ENCODE measurements at places on chromosomes 6 and 20.

DNA sequence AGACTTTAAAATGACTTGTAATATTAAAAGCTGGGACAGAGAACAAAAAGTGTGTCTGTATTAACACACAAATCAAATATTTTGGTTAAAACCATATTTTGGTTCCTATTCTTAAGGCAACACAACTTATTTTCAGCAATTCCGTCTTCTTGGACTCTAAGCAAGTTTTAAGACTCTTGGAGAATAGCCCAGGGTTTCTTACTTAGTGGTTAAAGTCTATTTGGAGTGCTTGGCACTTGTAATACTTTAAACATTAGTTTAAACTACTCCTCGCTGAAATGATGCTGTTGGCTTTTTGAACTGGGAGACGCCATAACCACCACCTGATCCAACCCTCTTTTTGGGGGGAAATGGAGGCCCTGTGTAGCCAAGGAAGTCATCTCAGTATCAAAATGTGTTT is 109.7 kb upstream of the GMDS start:
- DNase-seq: no peak

- no peak for DNase-seq
Observed at GRCh38 chr6:109874086-109874485, 104.0 kb upstream of the GPR6 start.

- DNase-seq: no peak
Observed at GRCh38 chr6:92648364-92649086, 770.8 kb downstream of the EPHA7 start.

DNA sequence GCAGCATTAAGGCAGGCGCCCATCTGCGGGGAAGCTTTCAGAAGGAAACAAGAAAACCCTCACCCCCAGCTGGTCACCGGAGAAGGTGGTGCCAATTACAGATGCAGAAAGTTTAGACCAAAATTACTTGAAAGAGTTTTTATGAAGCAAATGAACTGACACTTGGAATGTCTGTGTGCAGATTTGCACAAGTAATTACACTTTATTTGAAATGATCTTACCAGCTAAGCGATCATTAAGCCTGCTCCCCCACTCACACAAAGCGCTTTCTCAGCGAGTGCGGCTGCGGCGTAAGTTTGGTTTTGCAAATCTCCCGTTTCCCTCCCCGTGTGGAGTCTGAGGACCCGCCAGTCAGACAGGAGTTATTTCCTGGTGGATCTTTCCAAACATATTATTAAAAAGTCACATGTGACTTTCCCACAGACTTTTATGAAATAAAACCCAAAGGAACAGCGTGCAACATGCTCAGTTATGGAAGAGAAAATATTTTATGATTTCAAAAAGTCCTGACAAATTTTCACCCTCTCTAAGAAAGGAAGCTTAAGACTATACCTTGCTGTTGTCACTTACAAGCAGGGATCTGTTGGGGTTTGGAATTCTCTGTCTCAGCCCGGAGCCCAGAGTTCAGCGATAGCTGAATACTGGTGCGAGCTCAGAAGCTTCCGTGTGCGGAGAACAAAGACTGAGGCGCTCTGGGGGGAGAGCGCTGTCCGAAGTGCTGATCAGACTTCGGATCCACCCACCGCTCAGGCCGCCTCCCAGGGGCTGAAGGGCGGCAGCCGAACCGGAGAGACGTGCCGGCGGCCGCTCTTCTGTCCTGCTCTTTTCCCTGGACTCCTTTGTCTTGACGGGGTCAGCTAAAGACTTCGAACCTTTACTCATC is 2.7 kb upstream of the MYT1 start:
- DNase-seq: peak; percentile 86

- DNase-seq: peak; percentile 59
Observed at GRCh38 chr6:136334853-136335252, 45.2 kb upstream of the BCLAF1 start.

- DNase-seq: no peak
Observed at GRCh38 chr6:27669624-27670301, 196.9 kb upstream of the ZNF184 start.

GRCh38 chr6:166598441-166599138 is 12.1 kb upstream of the RAMACL start:
- DNase-seq: no peak

DNA sequence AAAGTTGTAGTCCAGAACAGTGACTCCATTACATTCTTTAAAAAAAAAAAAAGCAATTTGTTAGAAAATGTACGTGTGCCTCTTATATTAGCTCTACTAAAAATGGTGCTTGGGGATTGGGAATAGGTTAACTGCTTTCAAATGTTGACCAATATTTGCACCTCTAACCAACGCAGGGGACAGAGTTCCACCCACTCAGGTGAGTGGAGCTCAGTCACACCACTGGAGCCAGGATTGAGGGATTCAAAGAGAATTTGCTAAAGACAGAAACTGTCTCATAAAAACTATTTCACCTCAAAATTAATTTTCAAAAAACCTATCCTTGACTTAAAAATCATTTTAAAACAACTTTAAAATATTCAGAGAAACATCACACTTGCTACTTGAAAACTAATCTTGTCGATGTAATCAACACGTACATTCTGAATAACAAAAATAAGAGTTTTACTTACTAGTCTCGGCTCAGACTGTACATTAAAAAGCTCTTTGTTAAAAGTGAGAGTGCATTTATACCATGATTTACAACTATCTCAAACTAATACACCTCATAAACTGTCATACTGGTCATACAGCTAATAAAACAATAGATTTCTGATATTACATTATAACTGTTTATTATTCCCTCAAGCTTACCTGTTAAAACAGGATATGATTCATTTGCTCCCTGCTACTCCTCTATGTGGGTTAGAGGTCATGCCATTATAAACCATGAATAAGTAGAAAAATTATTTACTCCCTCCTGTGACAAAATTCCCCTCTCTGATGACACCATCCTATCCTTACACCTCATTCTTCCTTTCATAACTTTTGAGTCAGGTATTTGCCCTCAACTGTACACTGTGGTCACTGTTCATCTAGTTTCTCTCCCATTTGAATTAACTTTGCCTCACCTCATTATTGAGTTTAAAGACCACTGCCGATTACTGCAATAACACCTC is 88.6 kb downstream of the PDE10A start:
- DNase-seq: no peak

DNA sequence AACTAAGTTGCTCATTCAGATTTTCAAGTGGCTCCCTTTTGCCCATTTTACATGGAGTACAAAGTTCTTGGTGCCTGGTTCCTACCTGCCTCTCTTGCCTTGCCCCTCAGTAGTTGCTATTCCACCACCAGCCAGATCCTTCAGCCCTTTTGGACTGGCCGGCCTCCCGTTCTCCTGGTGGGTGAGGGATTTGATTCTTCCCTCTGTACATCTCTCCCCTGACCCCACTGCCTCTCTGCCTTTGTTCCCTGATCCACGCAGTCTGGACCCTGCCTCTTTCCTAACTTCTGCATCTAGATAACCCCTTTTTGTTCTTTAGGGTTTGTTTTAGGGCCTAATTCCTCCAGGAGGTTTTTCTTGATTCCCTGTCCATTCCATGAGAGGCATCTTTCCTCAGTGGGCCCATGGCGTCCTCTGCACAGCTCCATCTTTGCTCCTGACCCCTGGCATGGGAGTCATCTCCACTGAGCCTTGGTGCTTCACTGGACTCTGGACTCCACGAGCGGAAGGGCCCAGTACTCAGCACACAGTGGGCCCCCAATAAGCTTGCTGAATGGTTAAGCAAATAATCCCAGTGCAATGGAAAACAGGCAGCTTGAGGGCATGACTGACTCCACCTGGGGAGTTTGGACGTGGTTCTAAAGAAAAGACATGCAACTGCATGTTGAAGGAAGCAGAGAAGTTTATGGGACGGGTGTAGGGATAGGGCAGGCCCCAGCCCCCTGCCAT is 309.3 kb upstream of the SUPT3H start:
- no peak for DNase-seq

GRCh38 chr20:25022680-25023079 is 30.1 kb upstream of the APMAP start:
- no peak for DNase-seq

GRCh38 chr6:146202570-146202969 is 173.7 kb downstream of the GRM1 start:
- no peak for DNase-seq

All from WTC11 (cell line).